ENCODE measurements at places on chromosomes 2 and 18. TPM values are rescaled to one million over a fixed set of nuclear protein-coding genes. Genes with fewer than 3 reads are reported as not detected.

The GAL3ST2 gene
- 2.2 TPM for total RNA-seq

The RAB31 gene
- total RNA-seq, result 41.7 TPM

GRCh38 chr2:27202854-27203253, 9.0 kb upstream of the ATRAID start:
- DNase-seq, result no peak

DNA sequence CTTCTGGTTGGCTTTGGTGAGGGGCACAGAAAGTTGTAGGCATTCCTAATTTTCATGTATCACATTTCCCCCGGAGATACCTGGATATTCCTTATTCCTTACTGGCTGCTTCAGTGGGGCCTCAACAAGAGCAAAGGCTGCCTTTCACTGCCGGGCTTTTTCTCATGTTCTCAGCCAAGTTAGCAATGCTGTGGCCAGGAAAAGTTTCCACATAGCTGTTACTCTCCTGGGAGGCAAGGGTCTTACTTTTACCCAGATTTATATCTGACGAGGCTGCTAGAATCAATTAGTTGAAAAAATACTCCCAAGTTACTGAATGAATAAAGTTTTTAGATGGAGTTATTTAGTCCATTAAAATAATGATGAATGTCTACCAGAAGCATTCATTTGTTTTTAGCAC, 230.5 kb downstream of the ZNF407 start:
- DNase-seq, result no peak

DNA sequence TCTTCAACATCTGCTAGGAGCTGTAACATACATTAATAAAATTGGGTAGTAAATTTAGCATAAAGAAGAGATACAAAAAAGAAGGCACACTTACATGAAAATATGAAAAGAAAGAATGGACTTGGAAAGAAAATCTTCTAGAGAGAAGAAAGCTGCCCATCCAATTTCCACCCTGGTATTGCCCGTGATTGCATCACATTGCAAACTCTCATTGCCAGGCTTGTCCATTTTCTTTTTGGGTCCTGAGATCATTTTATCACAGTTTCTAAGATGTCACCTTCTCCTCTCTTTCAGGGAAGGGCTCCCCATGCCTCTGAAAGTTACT, 321.5 kb downstream of the RND3 start:
- DNase-seq, result no peak

The PDE11A gene
- total RNA-seq, result 0.72 TPM

The UPP2 gene
- 0.24 TPM for total RNA-seq

DNA sequence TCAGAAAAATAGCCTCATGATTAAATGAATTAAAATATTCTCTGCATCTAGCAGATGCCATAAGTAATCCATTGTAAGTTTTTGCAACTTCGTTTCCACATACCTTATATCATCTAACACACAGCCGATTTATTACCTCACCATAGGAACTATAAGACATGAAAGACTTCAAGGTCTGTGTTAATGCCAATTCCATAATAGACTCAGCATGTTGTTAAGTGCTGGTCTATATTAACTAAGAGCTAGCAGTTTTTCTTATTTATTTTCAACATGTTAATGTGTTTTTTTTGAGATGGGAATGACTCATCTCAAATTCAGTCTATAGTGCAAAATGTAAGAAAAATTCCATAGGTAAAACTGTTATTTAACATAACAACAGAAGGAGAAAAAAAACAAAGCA, 243.9 kb upstream of the GULP1 start:
- no peak for DNase-seq

The GPC1 gene
- total RNA-seq, result 29.9 TPM

Data from umbilical cord (tissue), 2 donors.